ENCODE measurements at places on chromosomes 3 and 15.

DNA sequence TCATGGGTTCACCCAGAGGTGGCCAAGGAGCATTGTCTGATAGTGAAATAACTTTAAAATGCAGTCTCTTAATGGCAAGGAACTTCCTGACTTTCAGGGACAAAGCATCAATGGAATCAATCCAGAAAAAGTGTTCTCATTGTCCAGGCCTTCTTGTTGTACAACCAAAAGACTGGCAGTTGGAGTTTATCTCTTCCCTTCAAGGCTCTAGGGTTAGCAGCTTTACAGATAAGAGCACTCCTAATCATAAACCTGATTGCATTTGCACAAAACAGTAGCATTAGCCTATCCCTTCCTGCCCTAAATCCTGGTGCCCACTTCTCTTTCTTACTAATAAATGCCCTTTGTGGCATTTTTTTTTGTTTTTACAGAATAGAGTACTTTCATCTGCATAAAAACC lies 43.3 kb upstream of the VIPR1 start:
- no peak for DNase-seq

DNA sequence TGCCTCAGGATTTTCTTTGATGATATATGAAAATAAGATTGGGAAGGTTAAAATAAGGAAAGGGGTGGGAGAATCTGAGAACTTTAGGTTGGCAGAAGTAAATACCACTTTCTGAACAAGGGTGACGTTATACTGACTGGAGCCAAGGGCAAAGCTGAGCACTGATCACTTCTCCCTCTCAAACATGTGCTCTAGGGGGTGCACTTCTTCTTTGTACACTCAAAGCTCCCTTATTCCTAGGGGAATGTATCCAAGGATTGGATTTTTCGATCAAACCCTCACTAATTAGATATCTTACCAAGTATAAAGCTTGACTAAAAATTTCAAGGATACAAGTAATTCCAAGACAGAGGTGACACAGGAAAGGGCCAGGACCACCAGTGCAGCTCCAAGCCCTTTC lies 243.9 kb upstream of the UMPS start:
- DNase-seq = peak; percentile 36

- no peak for DNase-seq
These were observed 5.7 kb downstream of the PLCH1 start for GRCh38 chr3:155739154-155739553.

DNA sequence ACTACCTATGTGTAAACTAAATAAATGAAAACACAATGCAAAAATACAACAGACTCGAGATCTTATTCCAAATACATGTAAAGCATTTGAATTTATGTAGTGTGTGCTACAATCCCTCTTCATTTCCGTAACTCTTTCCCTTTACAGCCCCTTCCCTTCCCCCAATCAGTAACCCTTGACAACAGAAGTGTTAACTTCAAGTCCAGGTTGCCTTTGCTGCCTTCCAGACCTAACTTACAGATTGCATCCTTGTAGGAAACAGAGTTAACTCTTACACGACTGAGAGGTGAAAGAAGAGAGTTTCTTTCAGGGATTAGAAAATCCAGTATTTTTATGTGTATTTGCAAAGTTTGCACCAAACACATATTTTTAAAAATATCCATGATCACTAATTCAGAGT lies 1.4 kb upstream of the ROBO1 start:
- DNase-seq = peak; percentile 38

DNA sequence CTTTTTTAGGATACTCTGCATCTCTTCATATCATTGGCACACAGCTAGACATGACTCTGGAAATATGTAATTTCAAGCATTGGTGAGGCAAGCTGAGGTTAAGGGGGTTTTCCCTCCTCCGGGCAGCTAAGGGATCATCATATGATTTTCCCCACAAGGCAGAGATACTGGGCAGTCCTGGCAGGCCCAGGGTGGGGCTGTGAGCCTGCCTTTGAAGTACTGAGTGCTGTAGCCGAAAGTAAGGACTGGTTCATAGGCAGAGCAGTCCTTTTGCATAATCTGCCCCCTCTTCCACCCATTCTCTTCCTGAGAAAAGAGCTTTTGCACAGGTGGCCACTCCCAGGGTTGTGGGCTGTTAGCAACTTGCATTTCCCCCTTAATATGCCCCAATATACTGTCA lies 168.8 kb upstream of the MANF start:
- DNase-seq = no peak

DNA sequence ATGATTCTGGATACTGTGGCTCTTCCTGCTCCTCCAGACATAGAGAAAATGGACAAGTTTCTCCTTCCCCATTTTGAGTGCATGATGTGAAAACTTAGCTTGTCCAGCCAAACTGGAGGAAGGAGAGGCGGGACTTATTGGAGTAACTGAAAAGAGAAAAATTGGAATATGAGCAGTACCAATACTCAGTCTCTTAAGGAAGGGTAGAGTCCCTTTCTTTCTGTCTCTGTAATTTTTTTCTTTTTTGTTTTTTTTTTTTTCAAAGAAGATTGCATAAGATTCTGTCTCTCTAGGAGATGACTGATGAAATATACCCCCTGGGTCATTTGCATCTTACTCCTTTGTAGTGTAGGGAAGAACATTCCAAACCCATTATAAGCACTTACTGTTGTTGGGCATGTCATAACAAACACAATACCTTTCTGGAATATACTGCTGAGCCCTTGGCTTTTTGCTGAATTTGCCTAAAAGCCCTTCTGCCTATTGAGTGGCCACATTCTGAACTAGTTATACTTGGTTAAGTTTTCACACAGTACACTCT lies 498.1 kb upstream of the TPRG1 start:
- no peak for DNase-seq

- no peak for DNase-seq
These were observed 243.1 kb downstream of the MECOM start for GRCh38 chr3:169420429-169420828.

- no peak for DNase-seq
These were observed 442.2 kb downstream of the SHQ1 start for GRCh38 chr3:72405943-72406566.

DNA sequence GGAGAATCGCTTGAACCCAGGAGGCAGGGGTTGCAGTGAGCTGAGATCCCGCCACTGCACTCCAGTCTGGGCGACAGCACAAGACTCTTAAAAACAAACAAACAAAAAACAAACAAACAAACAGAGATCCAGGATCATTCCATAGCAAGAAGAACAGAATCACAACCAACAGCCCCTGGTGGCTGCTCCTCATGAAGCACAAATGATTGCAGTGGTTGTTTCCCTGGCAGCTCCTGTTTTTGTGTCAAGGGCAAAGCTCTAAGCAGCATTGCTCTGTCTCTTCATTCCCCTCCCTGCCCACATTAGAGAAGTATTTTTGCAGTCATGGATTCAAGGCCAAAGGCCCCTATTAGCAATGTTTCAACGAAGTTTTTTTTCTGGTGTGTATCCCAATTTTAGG lies 25.8 kb upstream of the BLM start:
- peak; percentile 10 for DNase-seq
